ENCODE measurements at places on chromosomes 13 and 19. TPM values are rescaled to one million over a fixed set of nuclear protein-coding genes. Genes with fewer than 3 reads are reported as not detected.

GNG7 gene
- total RNA-seq, result under 0.01 TPM

CYP4F2 gene
- total RNA-seq, result not detected

ZNF835 gene
- total RNA-seq, result under 0.01 TPM

CEACAM3 gene
- not detected for total RNA-seq

FGF21 gene
- 0.34 TPM for total RNA-seq

Measured in nasal cavity respiratory epithelium epithelial cell of viscerocranial mucosa (primary cell).